Chondrocyte (in vitro differentiated cells): ENCODE measurements at places on chromosomes 6 and 20. TPM values are rescaled to one million over a fixed set of nuclear protein-coding genes. Genes with fewer than 3 reads are reported as not detected.

GRCh38 chr20:258963-259362 lies 1.4 kb downstream of the DEFB132 start:
- H3K4me1 ChIP-seq = no peaks in the 10 kb centered on the region
- DNase-seq = no peak
- peaks cover 40% of the 10 kb centered on the region for H3K27me3 ChIP-seq
- H3K4me3 ChIP-seq = no peak overlapping the region

- H3K4me1 ChIP-seq = peaks cover 36% of the 10 kb centered on the region
- no peaks in the 10 kb centered on the region for H3K36me3 ChIP-seq
- no peak for DNase-seq
- no peaks in the 10 kb centered on the region for H3K27me3 ChIP-seq
These were observed 89.4 kb downstream of the PDE10A start for GRCh38 chr6:165573671-165574070.

DNA sequence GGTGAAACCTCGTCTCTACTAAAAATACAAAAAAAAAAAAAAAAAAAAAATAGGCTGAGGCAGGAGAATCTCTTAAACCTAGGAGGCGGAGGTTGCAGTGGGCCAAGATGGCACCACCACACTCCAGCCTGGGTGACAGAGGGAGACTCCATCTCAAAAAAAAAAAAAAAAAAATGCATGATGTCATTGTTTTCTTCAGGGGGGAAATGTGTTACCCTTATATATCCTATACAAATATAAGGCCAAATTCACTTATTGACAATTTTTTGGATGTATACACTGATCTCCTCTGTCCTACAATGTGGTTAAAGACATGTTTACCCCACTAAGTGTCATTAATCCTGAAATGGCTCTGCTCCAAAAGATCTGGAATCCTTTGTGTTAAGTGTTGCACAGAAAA lies 73.1 kb downstream of the TPBG start:
- H3K4me1 ChIP-seq = no peaks in the 10 kb centered on the region
- no peaks in the 10 kb centered on the region for H3K36me3 ChIP-seq
- no peak overlapping the region for H3K27ac ChIP-seq
- peaks cover 20% of the 10 kb centered on the region for H3K27me3 ChIP-seq
- H3K4me3 ChIP-seq = no peak overlapping the region

DNA sequence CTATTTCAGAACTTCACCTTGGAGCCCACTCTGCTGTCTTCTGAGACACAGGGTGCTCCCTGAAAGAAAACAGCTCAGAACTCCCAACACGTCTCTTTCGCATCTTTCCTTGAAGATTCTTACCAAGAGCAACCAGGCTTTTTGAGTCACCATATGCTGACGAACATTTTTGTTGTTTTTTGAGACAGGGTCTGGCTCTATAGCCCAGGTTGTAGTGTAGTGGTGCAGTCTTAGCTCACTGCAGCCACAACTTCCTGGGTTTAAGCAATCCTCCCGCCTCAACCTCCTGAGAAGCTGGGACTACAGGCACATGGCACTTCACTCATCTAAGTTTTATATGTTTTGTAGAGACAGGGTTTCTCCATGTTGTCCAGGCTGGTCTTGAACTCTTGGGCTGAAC lies 68.5 kb downstream of the TRMT11 start:
- no peaks in the 10 kb centered on the region for H3K27me3 ChIP-seq
- H3K36me3 ChIP-seq = peaks cover 11% of the 10 kb centered on the region
- no peak overlapping the region for H3K27ac ChIP-seq
- no peak overlapping the region for H3K4me3 ChIP-seq
- no peaks in the 10 kb centered on the region for H3K4me1 ChIP-seq
- no peak for DNase-seq

- peaks cover 64% of the 10 kb centered on the region for H3K27me3 ChIP-seq
- H3K27ac ChIP-seq = no peak overlapping the region
- no peaks in the 10 kb centered on the region for H3K4me1 ChIP-seq
- no peaks in the 10 kb centered on the region for H3K36me3 ChIP-seq
- H3K4me3 ChIP-seq = no peak overlapping the region
These were observed 5.9 kb upstream of the SLCO4A1 start for GRCh38 chr20:62636446-62636845.

- no peak for DNase-seq
- peaks cover 27% of the 10 kb centered on the region for H3K36me3 ChIP-seq
- no peak overlapping the region for H3K4me3 ChIP-seq
- H3K27me3 ChIP-seq = no peaks in the 10 kb centered on the region
- H3K27ac ChIP-seq = peak overlapping the region; percentile 78
These were observed 8.4 kb downstream of the MAPRE1 start for GRCh38 chr20:32828029-32828680.

DNA sequence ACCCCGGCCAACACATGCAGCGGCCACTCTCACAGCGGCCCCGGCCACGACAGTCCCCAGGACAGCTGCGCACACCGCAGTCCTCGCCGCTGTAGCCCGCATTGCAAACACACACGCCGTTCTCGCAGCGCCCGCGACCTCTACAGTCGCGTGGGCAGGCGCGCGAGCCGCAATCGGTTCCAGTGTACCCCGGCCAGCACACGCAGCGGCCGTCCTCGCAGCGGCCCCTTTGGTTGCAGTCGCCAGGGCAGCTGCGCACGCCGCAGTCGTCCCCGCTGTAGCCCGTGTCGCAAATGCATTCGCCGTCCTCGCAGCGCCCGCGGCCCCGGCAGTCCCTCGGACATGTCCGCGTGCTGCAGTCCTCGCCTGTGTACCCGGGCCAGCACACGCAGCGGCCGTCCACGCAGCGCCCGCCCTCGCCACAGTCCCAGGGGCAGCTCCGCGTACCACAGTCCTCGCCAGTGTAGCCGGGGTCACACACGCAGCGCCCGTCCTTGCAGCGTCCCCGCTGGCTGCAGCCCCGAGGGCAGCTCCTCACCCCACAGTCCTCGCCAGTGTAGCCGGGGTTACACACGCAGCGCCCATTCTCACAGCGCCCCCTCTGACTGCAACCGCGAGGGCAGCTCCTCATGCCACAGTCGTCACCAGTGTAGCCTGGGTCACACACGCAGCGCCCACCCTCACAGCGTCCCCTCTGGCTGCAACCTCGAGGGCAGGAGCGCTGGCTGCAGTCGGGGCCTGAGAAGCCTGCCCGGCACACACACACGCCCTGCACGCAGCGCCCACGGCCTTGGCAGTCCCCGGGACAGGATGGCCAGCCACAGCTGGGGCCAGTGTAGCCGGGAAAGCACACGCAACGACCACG lies 12.5 kb downstream of the TNXB start:
- H3K4me3 ChIP-seq = no peak overlapping the region
- peaks cover 28% of the 10 kb centered on the region for H3K4me1 ChIP-seq
- no peaks in the 10 kb centered on the region for H3K36me3 ChIP-seq
- peaks cover 15% of the 10 kb centered on the region for H3K27me3 ChIP-seq
- no peak for DNase-seq

GRCh38 chr6:149362289-149362688 lies 37.8 kb upstream of the SUMO4 start:
- no peaks in the 10 kb centered on the region for H3K36me3 ChIP-seq
- no peak for DNase-seq
- no peak overlapping the region for H3K4me3 ChIP-seq
- peaks cover 34% of the 10 kb centered on the region for H3K4me1 ChIP-seq
- no peaks in the 10 kb centered on the region for H3K27me3 ChIP-seq

DNA sequence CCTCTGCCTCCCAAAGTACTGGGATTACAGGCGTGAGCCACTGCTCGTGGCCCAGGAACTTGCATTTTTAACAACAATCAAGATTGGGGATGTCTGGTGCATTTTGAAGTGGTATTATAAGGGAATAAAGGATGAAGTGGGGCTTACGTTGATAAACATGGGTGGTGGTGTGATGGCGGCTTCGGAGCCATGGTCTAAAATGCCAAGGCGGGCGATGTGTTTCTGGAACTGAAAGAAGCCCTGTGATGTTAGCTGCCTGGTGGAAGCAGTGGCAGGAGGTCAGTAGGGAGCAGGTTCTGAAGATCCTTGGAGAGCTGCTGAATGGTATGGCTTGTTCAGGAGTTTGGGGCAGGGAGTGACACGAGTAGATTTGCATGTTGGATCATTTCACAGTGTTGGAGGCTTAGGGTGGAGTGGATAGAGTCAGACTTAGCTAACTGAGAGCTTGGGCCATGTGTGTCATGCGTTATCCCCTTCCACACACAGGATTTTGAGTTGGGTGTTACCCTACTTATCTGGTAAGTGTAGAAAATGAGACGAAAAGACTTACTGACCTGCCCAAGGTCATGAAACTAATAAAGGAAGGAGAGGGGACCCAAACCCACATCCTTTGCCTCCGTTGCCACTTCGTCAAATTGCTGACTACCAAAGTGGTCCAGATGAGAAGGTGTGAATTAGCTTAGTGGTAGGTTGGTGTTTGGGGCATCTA lies 1.5 kb downstream of the NELFCD start:
- no peak for DNase-seq
- no peak overlapping the region for H3K27ac ChIP-seq
- H3K4me1 ChIP-seq = peaks cover 21% of the 10 kb centered on the region
- peak overlapping the region; percentile 85 for H3K4me3 ChIP-seq
- no peaks in the 10 kb centered on the region for H3K27me3 ChIP-seq
- peaks cover 3% of the 10 kb centered on the region for H3K36me3 ChIP-seq

The E2F1 gene
- total RNA-seq = 7.5 to 17.0 TPM (median 7.6 TPM) in 3 replicates

The TINAG gene
- not detected in 3 replicates for total RNA-seq

The LY6G5C gene
- 1.3 to 3.6 TPM (median 2.4 TPM) in 3 replicates for total RNA-seq
